CD4-positive, alpha-beta memory T cell (primary cell): ENCODE measurements at places on chromosomes 12 and 14. TPM values are rescaled to one million over a fixed set of nuclear protein-coding genes. Genes with fewer than 3 reads are reported as not detected.

The GPR65 gene
- 15.5 TPM for total RNA-seq

The SART3 gene
- 101 TPM for total RNA-seq

DNA sequence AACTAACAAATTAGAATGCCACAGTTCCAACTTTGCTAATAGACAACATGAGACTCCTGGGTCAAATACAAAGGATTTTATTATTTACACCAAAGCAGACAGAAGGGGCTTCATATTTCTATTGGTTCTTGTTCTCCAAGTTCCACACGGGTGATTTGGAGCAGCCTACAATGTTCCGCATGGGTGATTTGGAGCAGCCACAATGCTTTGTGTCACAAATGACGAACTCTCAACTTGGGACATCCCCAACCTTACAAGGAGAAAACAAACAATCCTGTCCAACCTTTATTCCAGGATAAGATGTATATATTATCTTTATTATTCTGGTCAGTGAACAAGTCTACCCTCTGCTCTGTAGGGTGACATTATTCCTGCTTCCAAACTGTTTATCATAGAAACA is 694.3 kb upstream of the MGAT4C start:
- H3K4me1 ChIP-seq: no peaks in the 10 kb centered on the region
- H3K27ac ChIP-seq: no peak overlapping the region
- H3K27me3 ChIP-seq: no peaks in the 10 kb centered on the region
- no peak for DNase-seq
- no peak overlapping the region for H3K4me3 ChIP-seq

GRCh38 chr12:27781680-27782079 is 1.6 kb upstream of the MANSC4 start:
- H3K27me3 ChIP-seq: no peaks in the 10 kb centered on the region
- no peak overlapping the region for H3K4me3 ChIP-seq
- no peaks in the 10 kb centered on the region for H3K36me3 ChIP-seq
- DNase-seq: no peak
- peaks cover 26% of the 10 kb centered on the region for H3K4me1 ChIP-seq

DNA sequence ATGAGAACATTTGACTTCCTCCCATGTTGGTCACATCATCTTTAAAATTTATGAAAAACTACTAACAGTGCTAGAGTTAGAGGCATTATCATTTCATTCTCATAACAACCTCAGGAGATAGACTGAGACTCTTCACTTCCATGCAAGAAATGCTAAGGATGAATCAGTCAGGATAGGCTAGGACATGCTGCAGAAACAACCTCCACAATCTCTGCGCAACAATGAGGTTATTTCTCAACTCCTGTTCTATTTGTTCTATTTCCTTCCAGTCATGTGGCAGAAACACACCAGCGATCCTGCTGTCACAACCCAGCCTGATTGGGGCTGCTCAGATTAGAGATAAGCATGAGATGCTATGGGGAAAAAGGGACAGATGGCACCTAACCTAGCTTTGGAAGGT is 49.0 kb upstream of the TMEM263 start:
- H3K36me3 ChIP-seq: no peaks in the 10 kb centered on the region
- no peak for DNase-seq
- H3K27me3 ChIP-seq: peaks cover 8% of the 10 kb centered on the region
- peaks cover 17% of the 10 kb centered on the region for H3K4me1 ChIP-seq
- no peak overlapping the region for H3K27ac ChIP-seq

The C14orf180 gene
- not detected for total RNA-seq

The FOS gene
- 4.1 TPM for total RNA-seq

DNA sequence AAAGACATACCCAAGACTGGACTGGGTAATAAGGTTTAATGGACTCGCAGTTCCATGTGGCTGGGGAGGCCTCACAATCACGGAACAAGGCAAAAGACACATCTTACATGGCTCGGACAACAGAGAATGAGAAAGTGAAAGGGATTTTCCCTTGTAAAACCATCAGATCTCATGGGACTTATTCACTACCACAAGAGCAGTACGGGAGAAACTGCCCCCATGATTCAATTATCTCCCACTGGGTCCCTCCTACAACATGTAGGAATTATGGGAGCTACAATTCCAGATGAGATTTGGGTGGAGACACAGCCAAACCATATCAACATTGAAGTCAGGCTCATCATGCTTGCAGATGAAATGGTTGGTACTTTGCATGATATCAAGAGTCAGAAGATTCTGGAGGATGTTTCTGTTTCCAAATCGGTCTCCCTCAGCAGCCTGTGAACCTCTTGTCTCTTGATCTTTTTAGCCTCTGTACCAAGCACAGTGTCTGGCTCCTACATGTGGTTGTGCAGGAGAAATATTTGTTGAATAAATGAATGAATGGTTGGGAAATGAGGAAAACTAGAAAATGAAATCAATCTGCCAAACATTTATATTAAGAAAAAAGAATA is 98.6 kb downstream of the VRK1 start:
- no peaks in the 10 kb centered on the region for H3K36me3 ChIP-seq
- DNase-seq: no peak
- H3K27ac ChIP-seq: no peak overlapping the region

DNA sequence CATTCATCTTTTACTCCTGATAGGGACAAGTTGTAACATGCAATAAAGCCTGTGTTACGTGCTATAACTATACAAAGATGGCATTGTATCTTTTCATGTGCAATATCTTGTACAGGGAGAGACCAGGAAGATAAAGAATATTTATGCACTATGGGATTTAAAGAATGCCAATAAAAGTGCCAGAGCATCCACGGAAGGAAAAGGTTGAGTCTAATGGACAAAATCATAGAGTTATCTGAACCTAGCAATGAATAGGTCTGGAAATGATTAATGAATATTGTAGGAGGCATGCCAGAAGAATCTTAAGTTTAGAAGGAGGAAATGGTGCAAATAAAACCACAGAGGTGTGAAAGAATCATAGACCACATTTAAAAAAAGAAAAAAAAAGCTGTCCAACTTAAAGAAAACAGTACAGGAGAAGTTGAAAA is 263.9 kb downstream of the KCNC2 start:
- no peak overlapping the region for H3K4me3 ChIP-seq
- no peak overlapping the region for H3K27ac ChIP-seq
- no peaks in the 10 kb centered on the region for H3K27me3 ChIP-seq
- peaks cover 25% of the 10 kb centered on the region for H3K4me1 ChIP-seq
- DNase-seq: peak; percentile 58

GRCh38 chr14:79408696-79409095 is 802.6 kb downstream of the DIO2 start:
- H3K36me3 ChIP-seq: no peaks in the 10 kb centered on the region
- no peaks in the 10 kb centered on the region for H3K4me1 ChIP-seq
- no peaks in the 10 kb centered on the region for H3K27me3 ChIP-seq
- no peak overlapping the region for H3K27ac ChIP-seq

DNA sequence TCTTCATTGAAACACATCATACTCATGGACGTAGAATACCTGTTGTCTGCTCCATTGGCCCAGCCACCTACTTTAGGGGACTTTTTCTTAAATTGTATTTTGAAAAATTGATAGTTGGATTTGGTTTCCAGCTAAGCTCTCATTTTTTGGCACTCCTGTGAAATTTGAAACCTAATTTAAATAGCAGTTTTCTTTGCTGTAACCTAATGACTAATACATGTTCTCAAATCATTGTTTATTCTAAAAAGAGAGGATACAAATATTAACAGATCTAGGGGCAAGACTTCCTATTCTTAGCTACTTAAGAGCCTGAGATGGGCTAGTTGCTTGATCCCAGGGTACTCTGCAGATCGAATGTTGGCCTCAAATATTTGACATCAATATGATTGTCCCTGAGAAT is 78.9 kb downstream of the PLEKHA5 start:
- H3K36me3 ChIP-seq: no peaks in the 10 kb centered on the region
- H3K4me1 ChIP-seq: no peaks in the 10 kb centered on the region
- DNase-seq: no peak
- H3K4me3 ChIP-seq: no peak overlapping the region
- H3K27ac ChIP-seq: no peak overlapping the region
- no peaks in the 10 kb centered on the region for H3K27me3 ChIP-seq

- no peaks in the 10 kb centered on the region for H3K4me1 ChIP-seq
- no peak overlapping the region for H3K4me3 ChIP-seq
- no peaks in the 10 kb centered on the region for H3K36me3 ChIP-seq
- H3K27me3 ChIP-seq: peaks cover 7% of the 10 kb centered on the region
Observed at GRCh38 chr14:105116451-105117256, 51.4 kb upstream of the GPR132 start.

The RPL10L gene
- not detected for total RNA-seq
